ENCODE measurements at places on chromosomes 2 and 18.

DNA sequence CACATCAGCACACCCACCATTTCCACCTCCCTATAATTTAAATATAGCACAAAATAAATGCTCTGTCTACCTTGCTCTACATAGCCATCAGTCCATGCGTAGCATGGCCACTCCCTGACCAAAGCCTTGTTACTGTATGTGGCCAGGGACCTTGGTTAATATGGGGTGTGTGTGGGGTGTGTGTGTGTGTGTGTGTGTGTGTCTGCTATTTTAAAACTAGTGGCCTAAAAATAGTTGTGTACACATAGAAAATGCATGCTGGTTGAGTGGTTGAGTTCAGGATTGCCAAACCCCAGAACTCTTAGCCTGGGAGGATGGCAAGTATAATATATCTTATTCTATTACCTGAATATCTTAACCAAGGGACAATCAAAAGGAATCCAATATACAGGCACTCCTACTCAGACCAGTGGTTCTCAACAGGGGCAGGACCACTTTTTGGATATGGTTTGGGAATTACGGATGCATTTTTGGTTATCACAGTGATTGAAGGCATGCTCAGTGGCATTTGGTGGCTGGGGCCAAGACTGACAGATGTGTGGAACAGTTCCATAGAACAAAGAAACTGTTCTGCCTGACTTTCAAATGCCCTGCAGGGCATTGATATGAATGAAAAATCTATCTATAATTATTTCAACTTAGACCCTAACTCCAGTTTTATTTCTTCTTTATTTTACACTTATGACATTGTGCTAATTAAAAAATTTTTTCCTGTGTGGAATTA, 72.3 kb upstream of the PSME4 start:
- no peak for DNase-seq

DNA sequence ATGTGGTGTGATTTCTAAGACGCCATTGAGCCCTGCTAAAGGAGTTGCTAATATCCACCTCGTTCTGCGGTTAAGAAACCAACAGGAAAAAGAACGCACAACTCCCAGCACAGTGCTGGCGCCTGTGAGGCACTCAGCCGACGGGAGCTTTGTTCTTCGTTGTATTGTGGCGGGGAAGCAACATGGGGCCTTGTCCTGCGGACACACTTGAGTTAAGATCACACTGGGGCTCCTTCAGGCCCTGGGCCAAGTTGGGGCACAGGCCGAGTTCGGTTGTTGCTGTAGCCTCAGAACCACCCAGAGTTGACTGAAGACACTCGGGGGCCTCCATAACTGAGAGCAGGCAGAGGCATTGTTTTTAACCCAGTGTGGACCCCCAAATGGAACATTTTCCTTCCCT, 30.6 kb upstream of the CD8A start:
- DNase-seq = no peak

- DNase-seq = no peak
Observed at GRCh38 chr2:24080701-24081100, 3.9 kb downstream of the TP53I3 start.

- no peak for DNase-seq
Observed at GRCh38 chr2:196380575-196380974, 209.2 kb upstream of the STK17B start.

GRCh38 chr2:134583997-134584520, 134.7 kb downstream of the TMEM163 start:
- DNase-seq = no peak

- DNase-seq = no peak
Observed at GRCh38 chr2:45647356-45647755, 4.1 kb upstream of the PRKCE start.

GRCh38 chr18:41464278-41464677, 490.8 kb upstream of the PIK3C3 start:
- no peak for DNase-seq

DNA sequence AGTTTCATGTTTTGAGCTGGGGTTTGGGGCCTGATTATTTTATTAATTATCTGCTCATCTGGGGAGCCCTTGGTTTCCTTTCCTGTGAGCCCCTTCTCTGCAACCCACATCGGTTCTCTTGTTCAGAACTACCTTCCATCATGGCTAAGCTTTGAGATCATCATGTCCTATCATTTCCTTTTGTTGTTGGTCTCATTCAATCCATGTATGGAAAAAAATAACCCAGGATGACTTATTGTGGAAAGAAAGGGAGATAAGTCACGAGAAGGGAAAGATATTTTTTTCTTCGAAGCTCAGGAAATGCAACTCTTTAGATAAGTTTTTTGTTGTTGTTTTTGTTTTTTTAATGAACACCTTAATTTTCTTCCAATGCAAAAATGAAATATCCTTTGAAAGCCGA, 43.7 kb downstream of the EHD3 start:
- DNase-seq = no peak

GRCh38 chr2:46347648-46348280, 50.6 kb downstream of the EPAS1 start:
- DNase-seq = no peak

DNA sequence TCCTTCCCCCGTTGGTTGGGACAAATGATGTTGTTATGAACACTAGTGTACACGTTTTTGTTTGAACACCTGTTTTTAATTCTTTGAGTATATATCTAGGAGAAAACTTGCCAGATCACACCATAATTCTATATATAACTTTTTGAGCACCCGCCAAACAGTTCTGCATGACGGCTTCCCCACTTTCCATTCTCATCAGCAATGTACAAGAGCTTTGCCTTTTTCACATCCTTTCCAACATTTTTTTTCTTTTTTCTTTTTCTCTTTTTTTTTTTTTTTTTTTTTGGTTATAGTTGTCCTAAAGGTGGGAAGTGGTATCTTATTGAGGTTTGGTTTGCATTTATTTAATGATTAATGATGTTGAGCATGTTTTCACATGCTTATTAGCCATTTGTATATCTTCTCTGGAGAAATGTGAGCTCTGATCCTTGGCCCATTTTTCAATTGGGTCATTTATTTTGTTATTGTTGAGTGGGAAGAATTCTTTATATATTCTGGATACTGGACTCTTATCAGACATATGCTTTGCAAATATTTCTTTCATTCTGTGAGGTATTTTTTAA, 86.9 kb upstream of the ZC3H15 start:
- no peak for DNase-seq

- DNase-seq = peak; percentile 30
Observed at GRCh38 chr2:237540823-237541222, 25.6 kb upstream of the PRLH start.

DNA sequence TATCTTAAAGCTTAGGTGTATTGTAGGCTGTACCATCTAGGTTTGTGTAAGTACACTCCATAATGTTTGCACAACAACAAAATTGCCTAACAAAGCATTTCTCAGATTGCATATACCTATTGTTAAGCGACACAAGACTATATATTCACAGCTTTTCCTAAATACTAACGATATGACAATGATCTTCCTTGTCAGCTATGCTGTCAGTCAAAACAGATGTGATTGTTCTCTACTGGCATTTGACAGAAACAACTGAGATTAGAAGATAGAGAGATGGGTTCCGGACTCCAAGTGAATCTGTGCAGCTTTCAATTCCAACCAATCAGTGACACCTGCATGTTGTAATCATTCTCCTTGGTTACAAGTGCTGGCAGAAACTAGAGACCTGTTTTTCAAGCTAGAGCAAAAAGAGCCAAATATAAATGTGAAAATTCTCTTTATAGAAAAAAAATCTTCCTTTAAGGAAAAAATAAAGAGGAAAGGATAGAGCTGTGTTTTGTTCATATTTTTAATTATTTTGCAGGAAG, 1232.3 kb upstream of the SLC39A10 start:
- DNase-seq = no peak

- no peak for DNase-seq
Observed at GRCh38 chr18:38487521-38487920, 921.9 kb upstream of the CELF4 start.

DNA sequence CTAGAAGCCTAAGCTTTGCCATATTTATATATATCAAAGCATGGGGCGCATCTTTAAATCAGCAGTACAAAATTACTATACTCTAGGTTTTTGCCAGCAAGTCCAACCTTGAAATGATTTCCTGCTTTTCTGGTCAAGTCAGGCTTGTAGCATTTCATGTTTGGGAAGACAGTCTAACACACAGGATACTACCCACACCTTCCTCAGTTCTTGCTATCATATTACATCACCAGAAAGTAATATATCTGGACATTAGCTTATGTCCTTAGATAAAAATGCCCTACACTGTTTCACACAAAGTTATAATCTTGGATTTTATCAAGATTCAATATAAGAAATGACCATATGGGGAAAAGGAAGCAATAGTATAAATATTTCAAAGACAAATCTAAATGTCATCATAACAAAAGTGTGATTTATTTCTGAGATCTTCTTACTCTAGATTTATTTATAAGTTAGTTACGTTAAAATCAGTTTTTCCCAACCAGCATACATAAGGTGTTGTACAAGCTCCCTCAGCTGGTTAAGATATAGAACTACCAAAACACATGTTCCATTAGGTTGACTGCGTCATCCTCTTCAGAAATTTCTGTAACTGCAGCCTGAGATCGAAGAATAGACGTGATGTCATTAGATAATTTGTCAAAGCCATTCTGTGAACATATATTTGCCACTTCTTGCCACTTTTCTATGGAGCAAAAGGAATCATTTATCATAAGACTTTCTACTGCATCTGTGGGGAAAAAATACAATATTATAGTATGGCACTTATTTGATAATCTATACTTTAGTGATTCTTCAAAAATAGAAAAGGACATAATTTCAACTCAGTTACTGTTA, 56.6 kb downstream of the CLHC1 start:
- DNase-seq = peak; percentile 67

- no peak for DNase-seq
Observed at GRCh38 chr2:64852771-64853241, 136.4 kb upstream of the SLC1A4 start.

DNA sequence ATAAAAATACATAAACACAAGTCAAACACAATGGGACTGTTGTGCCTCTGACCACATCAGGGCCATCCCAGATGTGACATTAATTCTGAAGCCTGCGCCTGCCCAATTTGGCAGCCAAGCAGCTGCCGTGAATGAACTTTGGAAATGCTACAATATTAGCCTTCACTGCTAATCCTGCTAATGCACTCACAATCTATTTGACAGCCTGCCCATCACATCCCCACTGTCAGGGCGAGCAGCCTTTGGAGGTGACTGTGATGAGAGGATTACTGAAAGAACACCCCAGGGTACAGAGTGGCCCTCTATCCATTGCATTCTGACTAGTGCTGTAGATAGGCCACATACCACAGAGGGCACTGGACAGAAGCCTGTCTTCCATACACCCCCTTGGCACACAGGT, 21.6 kb downstream of the OSR1 start:
- no peak for DNase-seq

DNA sequence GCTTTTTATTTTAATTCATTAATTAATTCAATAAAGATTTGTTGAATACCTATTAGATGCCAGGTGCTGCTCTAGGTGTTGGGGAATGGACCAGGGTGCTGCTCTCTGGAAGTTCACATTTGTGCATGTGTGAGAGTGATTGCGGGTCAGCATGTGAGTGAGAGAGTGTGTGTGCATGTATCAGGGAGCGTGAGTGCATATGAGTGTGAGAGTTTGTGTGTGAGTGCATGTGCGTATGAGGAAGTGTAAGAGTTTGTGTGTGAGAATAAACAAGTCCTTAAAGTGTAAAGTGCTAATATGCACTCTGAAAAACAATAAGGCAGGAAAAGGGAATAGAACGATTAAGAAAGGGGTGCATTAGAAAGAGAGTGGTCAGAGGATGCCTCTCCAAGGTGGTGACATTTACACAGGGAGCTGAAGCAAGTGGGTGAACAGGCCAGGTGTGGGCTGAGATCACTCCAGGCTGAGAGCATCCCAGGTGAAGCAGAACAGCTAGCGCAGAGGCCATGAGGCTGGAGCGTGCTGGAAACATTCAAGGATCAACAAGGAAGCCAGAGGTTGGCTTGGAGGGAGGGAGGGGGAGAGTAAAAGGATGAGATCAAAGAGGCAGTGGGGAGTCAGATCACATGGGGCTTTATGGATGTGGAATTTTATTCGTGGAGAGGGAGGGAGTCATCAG, 50.5 kb upstream of the SLC1A4 start:
- no peak for DNase-seq

DNA sequence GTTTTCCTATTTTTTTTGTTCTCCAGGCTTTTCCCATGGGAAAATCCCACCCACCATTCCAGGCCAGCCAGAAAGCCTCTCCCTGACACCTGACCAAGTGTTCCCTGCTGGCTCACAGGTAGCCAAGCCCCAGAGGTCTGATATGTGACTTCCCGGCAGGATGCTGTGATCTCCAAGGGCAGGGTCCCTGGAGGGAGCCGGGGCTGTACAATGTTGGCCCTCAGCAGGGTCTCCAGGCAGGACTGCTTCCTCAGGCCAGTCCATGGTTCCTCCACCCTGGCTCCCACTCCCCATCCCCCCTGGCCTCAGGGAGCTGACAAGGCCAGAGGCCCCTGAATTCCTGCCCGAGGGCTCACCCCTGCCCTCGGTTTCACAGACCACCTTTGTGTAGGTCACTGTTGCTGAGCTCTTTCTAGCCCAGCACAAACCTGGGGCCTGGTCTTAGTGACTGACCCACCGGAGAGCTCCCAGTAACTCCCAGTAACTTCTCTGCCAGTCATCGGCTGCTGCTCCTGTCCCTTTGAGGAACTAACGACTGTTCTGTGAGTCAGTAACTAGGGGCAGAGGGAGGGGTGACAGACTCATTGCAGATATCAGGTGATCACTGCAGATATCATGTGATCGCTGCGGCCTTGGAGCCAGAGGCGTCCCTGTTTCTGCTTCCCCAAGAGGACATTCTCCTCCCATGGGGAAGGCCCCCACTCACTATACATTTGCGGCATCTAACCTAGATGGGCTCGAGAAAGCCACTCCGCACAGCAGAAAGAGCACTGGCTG, 38.7 kb downstream of the SDC1 start:
- no peak for DNase-seq

DNA sequence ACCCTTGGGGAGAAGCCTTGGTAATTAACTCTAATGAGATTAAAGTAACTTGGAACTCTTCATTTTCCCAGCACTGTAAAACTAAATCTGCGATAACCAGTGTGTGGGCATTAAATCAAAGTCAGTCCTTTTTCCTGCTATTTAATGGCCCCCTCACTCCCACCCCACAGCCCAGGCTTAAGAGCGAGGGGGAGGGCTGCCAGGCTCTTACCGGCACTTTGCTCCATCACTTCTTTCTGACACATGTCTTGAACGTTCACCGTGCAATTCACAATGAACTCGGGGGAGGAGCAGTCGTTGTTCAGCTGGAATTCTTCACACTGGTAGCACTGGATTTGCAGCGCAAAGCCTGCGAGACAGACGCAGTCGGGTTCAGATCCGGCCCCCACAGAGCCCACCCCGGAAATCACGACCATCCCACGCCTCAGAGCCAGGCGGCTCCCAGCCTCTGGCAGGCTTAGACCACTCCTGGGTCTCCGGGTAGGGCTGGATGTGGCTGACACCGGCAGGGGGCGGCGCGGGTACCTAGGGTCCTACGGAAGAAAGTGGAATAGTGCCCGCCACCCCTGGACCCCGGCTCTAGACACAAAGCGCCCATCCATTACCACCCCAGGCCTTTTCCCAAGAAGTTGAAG, 1.7 kb downstream of the LYPD1 start:
- DNase-seq = no peak

- no peak for DNase-seq
Observed at GRCh38 chr2:69384618-69385081, 2.4 kb downstream of the GFPT1 start.

Measured in NCI-H774 (cell line).